Stimulated activated CD4-positive, alpha-beta T cell treated with anti-CD3 and anti-CD28 coated beads, Interleukin-15, amount 100 ng/mL, for 1 hour (primary cell): ENCODE measurements at places on chromosomes 3 and 15.

DNA sequence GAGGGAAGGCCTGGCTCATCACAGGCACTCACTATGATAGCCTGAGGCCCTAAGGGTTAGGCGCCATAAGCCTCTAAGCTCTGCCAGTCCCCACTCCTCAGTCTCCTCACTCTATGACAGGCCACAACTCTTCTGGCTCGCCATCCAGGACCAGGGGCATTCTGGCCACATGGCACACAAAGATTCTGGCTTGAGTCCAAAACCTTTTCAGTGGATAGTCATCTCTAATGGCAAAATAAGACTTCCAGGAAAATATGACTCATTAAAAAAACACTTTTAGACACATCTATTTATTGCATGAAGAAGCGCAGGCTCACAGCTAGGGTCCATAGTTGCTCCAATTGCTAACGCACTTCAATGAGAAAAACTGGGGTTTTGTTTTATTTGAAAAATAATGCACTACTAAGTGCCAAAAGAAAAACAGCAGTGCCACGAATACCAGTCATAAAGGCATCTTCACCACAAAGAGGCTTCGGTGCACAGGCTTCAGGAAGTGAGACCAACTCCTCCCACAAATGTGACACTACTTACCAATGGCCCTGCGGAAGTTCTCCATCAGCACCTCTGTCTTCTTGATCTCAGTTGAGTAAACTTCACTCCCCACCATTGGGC, 11.1 kb downstream of the RUVBL1 start:
- no peak for DNase-seq

DNA sequence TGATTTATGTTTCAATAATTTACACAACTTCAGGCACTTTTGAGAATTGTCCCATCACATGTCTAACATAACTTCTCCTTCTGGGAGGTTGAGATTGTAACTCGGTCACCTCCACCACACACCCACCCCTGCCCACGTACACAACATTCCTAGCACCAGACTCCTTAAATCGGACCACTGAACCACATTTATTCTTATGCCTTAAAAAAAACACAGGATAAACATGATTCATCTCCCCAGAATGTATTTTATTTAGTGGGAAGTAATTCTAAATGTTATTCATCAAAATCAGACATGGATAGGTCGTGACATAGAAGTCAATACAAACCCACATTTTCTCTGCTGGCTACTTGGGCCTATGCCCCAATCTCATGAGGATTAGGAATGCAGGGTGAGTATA, 3.0 kb downstream of the SNTN start:
- DNase-seq: no peak

GRCh38 chr3:182327196-182327681, 466.1 kb upstream of the ATP11B start:
- DNase-seq: no peak

DNA sequence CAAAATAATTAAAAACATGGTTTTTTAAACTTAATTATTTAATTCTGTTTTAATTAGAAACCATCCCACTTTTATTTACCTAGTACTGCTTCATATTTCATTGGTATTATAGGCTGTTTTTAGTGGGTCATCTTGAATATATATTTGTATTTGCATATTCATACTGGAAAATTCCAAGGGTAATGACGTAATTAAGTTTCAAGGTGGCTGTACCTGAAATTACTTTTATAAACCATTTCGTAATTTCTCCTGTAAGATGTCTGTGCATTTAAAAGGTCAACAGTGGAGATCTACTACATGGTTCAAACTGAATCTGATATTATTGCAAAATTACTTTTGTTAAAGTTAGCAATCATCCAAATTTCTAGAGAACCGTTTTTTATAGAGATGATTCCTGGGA, 133.8 kb upstream of the NAALADL2 start:
- DNase-seq: no peak

- DNase-seq: no peak
These were observed 262.1 kb upstream of the SATB1 start for GRCh38 chr3:18687286-18687685.

- DNase-seq: no peak
These were observed 9.5 kb downstream of the SPINT1 start for GRCh38 chr15:40853241-40853890.

DNA sequence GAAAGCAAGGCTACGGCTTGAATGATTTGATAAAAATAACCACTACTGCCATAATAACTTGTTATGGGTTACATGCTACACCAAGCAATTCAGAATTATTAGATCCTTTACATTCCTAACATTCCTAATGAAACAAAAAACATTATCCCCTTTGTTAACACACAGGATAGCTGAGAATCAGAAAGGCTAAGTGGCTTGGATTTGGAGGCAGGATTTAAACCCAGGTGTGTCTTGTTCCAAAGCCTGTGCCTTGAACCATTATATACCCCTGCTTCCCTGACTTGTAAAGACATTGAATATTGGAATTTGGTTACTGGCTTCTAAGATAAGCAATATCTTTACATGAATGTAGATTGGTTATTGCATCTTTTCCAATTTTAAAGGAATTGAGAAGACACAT, 417.1 kb upstream of the GOLIM4 start:
- no peak for DNase-seq

GRCh38 chr15:67715170-67715569, 110.1 kb upstream of the SKOR1 start:
- DNase-seq: no peak

DNA sequence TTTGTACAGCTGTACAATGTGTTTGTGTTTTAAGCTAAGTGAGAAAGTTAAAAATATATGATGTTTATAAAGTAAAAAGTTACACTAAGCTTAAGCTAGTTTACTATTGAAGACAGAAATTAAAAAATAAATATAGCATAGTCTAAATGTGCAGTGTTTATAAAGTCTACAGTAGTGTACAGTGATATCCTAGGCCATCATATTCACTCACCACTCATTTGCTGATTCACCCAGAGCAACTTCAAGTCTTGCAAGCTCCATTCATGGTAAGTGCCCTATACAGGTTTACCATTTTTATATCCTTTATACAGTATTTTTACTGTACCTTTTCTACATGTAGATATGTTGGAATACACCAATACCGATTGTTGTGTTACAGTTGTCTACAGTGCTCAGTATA, 553.2 kb upstream of the TBL1XR1 start:
- no peak for DNase-seq

- DNase-seq: no peak
These were observed 198.0 kb upstream of the NR2E3 start for GRCh38 chr15:71612397-71612722.

GRCh38 chr3:79019924-79020173, 747.9 kb downstream of the ROBO1 start:
- DNase-seq: no peak

DNA sequence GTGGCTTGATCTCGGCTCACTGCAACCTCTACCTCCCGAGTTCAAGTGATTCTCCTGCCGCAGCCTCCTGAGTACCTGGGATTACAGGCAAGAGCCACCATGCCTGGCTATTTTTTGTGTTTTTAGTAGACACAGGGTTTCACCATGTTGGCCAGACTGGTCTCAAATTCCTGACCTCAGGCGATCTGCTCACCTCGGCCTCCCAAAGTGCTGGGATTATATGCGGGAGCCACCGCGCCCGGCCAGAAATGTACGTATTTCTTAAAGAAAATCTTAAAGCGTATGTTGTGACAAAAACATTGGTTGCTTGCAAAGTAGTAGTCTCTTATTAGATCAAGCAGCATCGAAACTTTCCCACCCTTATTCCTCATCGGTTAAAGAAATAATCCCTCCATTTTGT, 748.9 kb upstream of the NR2F2 start:
- DNase-seq: no peak

DNA sequence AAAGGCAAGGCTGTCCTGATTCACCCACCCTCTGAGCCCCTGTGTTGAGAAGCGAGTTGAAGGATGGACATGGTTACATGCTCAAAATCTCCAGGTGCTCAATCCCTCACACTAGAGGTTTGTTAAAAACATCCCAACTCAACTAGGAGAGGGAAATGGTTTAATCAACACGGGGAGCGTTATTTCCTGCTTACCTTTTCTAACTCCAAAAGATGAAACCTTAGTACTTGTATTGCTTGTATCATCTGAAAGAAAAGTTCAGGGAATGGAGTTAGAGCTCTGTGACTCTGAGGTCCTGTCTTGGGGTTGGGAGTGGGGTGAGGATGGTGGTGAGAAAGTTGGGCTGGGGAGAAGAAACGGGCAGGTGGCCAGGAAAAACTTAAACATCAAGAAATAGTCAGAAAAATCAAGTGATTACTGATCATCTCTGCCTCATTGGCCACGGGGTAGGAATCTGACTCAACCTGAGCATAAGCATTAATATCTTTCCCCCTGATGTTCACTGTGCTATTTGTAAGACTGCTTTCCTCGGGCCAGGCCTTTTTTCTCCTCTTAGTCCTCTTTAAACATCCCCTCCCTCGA, 5.9 kb downstream of the MEIS2 start:
- no peak for DNase-seq

DNA sequence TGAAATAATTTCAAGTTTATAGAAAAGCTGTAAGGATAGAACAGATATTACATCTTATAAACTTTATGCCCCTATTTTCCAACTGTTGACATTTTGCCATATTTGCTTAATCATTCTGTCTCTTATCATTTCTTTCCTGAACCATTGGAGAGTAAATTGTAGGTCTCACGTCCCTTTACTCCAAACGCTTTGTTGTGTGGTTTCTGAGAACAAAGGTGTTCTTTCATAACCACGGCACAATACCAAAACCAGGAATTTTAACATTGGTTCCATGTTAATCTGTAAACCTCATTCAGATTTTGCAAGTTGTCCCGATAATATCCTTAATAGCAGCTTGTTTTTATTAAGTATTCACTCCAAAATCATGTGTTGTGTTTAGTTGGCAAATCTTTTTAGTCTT, 134.8 kb downstream of the AKAP13 start:
- DNase-seq: no peak

- no peak for DNase-seq
These were observed 147.0 kb downstream of the NECTIN3 start for GRCh38 chr3:111218615-111219014.

DNA sequence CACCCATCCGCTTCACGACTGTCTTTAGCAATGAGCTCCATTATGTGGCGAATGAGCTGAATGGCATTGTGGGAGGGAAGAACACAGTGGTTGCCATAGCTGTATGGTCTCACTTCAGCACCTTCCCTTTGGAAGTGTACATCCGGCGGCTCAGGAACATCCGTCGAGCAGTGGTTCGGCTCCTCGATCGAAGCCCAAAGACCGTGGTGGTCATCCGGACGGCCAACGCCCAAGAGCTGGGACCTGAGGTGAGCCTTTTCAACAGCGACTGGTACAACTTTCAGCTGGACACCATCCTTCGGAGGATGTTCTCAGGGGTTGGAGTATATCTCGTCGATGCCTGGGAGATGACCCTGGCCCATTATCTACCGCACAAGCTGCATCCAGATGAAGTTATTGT, 27.8 kb upstream of the NFKBIZ start:
- DNase-seq: no peak

- no peak for DNase-seq
These were observed 162.6 kb downstream of the KLF13 start for GRCh38 chr15:31489281-31489680.
